EH (cell line): ENCODE measurements at places on chromosomes 3 and 15.
A peak's percentile ranks its signal among the peaks of the same experiment; 100 is the strongest.

DNA sequence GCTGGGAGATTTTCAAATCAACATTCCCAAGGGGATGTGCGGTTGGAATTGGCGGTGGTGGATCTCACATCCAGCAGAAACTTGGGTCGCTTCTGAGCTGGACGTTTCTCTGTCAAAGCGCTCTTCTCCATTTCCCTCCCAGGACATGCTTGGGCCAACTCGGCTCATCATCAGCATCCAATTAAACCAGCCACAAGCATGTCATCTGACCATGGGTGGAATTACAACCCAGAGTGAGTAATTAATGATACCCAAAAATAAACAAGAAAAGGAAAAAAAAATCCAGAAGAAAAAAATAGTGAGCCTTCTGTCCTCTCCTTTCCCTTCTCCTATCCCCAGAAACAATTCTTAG is 111.2 kb downstream of the XXYLT1 start:
- peak; percentile 85 for DNase-seq

GRCh38 chr3:77372634-77373346 is 332.9 kb downstream of the ROBO2 start:
- no peak for DNase-seq

DNA sequence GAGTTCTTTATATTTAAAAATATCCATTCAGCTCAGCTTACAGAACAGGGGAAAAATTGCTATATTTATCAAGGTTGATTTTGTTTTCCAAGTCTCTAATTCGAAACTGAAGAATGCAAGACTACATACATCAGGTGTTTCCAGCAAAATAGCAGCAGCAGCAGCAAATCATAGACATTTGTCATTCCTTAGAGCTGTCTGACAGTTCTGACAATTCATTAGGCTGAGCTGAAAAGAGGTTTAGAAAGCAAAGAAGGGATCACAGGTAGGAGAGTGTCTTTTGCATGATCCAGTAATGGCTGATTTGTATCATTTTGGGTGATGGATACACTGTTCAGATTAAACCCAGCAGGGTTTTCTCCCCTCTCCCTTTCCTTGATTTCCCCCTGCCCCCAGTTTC is 545.7 kb downstream of the MCTP2 start:
- no peak for DNase-seq

GRCh38 chr3:181730316-181730715 is 18.6 kb downstream of the SOX2 start:
- DNase-seq = no peak

- DNase-seq = no peak
Measured at GRCh38 chr3:183212096-183212495, 41.0 kb upstream of the B3GNT5 start.

DNA sequence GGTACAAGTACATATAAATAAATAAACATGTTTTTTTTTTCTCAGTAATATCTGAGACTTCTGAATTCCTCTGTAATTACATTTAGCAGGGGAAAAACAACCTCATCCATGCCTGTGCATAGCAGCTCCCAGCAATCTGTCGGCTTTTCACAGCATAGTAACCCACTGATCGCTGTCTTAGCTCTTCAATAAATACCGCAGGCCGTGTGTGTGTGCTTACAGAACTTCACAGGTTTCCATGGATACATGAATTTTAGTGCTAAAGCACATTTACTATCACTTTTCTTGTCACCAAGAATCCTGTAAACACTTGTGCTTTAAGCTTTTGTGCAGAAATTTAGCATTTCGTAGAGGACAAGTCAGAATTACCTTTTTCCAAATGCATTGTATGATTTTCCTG is 4.0 kb upstream of the PLAAT1 start:
- no peak for DNase-seq

DNA sequence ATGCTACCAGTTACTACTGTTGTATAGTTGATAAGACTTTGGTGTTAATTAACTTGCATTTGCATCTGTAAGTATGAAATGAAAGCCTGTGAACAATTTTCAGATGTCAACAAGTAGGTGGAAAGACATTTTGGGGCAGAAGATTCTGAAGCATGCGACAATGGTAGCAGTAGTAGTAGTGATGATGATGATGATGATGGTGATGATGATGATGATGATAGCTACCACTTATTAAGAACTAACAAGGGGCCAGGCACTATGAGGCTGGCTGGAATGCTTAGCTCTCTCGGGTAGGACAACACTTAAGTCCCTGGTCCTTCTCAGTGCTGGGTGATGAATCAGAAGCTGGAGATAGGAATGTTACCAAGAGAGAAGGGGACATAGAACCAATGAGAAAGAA is 333.4 kb upstream of the IL12A start:
- DNase-seq = no peak

- no peak for DNase-seq
Measured at GRCh38 chr3:194450341-194450740, 36.5 kb downstream of the ATP13A3 start.

DNA sequence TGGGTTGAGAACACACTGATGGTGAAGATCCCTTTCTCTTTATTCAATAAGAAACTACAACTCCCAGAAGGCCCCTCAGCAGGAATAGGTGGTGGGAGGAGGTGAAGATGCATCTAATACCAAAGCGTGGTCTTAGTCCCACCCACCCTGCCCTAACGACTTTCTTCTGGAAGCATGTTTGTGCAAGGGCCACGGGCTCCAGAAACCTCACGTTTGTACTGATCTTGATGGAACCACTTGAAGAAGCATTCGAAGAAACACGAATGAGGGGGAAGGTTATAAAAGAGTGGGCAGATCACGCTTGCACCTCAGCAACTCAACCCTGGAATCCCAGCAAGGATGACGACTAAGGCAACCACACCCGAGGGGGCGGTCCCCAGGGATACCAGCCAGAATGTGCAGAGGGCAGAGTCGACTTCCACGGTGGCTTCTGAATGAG is 10.6 kb upstream of the SLC25A36 start:
- no peak for DNase-seq

DNA sequence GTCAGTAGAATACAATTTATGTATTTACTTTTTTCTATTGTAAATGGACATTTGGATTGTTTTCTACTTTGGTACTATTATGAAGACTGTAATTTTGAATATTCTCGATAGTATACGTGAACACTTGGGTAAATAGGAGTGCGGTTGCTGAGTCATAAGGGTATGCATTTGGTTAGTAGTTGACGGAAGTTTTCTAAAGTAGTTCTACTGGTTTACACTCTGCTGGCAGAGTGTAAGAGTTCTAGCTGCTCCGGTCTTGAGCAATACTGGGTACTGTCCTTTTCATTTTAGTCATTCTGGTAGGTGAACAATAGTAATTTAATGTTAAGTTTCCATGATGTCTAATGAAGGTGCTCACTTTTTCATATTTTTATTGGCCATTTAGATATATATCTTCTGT is 70.0 kb downstream of the MEF2A start:
- DNase-seq = no peak

DNA sequence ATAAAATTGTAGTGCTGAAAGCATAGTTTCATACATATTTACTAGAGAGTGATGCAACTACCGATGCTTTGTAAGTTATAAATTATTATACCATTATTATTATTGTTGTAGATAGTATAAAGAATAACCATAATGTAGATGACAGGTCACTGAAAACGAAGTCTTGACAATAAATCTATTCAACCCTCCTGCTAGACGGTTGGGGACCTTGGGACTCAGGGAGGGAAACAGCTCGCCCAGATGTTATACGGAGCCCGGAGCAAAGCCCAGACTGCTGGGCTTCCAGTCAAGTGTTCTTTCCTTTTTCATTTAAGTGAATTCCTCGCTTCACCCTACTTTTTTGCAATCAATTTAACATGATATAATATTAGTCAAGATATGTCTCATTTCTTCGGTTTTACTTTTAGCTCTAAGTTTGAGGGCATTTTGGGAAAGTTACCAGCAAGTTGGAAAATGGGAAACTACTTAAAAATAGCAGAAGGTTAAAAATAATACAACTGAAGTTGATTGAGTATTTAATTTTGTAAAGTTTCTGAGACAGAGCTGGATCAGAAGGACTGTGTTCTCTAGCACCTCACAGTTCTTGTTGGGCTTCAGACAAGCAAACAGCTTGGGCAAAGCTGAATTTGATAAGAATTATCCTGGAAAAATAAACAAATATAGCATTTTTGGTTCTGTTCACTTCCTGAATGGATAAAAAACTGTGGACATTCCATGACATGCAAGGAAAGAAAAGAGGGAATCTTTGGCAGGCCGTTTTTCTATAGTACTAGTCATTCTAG is 173.4 kb upstream of the TP63 start:
- no peak for DNase-seq

DNA sequence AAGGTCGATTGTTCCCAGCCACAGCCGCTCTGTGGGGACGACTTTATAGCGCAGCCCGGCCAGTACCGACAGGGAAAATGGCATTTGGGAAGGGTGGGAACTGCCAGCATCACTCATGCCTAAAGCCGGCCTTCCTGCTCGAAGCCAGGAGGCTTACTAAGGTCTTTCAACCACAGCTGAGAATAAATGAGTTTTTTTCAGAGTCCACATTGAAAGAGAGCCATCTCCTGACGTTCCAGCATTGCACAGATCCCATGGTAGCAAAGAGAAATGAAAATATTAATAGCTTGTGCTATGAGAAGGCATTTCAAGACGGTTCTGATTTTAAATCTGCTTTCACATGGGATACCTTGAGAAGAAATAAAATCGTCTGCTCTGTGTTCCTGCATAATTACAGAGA is 230.2 kb upstream of the IGF1R start:
- DNase-seq = no peak

- DNase-seq = no peak
Measured at GRCh38 chr3:52015438-52016228, 19.9 kb upstream of the RPL29 start.

- DNase-seq = no peak
Measured at GRCh38 chr3:124847051-124847450, 40.1 kb downstream of the ITGB5 start.

DNA sequence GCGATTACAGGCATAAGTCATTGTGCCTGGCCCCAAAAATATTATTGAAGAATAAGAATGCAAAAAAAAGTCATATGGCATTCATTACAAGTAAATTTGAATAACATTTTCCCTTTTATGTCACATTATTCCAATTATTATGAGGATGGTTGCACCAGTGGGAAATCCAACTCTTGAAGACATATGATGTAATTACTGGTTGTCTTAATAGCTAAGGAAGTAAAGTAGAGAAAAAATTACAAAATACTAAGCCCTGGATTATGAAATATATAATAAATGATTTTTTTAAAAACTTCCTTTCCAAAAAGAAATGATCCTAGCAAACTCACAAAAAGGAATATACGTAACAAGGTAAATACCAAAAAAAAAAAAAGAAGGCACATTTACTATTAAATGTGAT is 98.9 kb downstream of the FMN1 start:
- DNase-seq = no peak
